ENCODE measurements at places on chromosomes 2 and 18. TPM values are rescaled to one million over a fixed set of nuclear protein-coding genes. Genes with fewer than 3 reads are reported as not detected.

Gene PROM2
- 2.7 TPM for total RNA-seq

- peaks cover 31% of the 10 kb centered on the region for H3K4me1 ChIP-seq
- H3K4me3 ChIP-seq, result no peak overlapping the region
Measured at GRCh38 chr18:52342456-52342855, 2.5 kb downstream of the DCC start.

Gene GPR45
- total RNA-seq, result 0.30 TPM

Gene MLPH
- not detected for total RNA-seq

GRCh38 chr2:186017278-186017677, 278.7 kb downstream of the FSIP2 start:
- H3K4me1 ChIP-seq, result no peaks in the 10 kb centered on the region
- H3K27ac ChIP-seq, result no peak overlapping the region
- no peaks in the 10 kb centered on the region for H3K27me3 ChIP-seq

GRCh38 chr2:83826577-83826976, 632.5 kb downstream of the SUCLG1 start:
- no peak overlapping the region for H3K4me3 ChIP-seq
- no peaks in the 10 kb centered on the region for H3K4me1 ChIP-seq
- DNase-seq, result no peak
- H3K36me3 ChIP-seq, result no peaks in the 10 kb centered on the region
- H3K27ac ChIP-seq, result no peak overlapping the region
- H3K27me3 ChIP-seq, result no peaks in the 10 kb centered on the region

DNA sequence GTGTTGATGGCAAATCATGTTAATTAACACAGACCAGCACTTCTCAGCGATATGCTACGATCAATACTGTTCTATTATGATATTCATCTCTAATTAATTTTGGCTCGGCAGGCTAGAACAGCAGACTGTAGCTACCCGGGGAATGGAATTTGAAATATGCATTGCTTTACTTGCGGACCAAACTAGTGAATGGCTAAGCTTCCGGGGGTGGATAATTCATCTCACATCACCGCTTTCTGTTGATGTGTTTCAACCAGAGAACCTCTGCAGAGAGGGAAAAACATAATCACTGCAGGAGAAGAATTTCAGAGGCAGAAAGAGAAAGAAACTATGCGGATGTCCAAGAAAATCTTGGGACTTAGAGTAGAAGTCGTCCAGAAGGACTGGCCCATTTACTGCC, 490.9 kb downstream of the STK39 start:
- H3K4me1 ChIP-seq, result peaks cover 12% of the 10 kb centered on the region
- no peak overlapping the region for H3K4me3 ChIP-seq
- H3K27me3 ChIP-seq, result no peaks in the 10 kb centered on the region
- DNase-seq, result no peak
- H3K36me3 ChIP-seq, result no peaks in the 10 kb centered on the region

DNA sequence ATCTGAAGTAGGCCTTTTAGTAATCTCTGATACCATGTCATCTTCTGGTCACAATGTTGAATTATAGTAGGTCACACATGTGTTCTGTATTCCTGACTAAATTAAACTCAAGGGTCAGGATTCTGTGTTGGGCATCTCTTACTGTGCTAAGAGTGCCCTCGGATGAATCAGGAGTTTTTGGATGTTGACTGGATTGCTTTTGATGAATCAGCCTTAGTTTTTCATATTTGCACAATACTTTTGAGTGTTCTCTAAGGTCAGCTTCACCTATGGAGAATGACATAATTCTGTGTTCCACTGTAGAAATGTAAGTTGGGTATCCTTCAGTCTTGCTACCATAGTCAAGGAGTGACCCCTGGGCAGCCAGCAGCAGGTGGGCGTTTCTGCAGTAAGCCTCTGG, 190.1 kb downstream of the PTPRM start:
- no peak for DNase-seq
- no peak overlapping the region for H3K4me3 ChIP-seq
- no peaks in the 10 kb centered on the region for H3K36me3 ChIP-seq
- H3K4me1 ChIP-seq, result no peaks in the 10 kb centered on the region
- no peaks in the 10 kb centered on the region for H3K27me3 ChIP-seq

Gene TUBA3E
- not detected for total RNA-seq

Gene REG1A
- total RNA-seq, result not detected

DNA sequence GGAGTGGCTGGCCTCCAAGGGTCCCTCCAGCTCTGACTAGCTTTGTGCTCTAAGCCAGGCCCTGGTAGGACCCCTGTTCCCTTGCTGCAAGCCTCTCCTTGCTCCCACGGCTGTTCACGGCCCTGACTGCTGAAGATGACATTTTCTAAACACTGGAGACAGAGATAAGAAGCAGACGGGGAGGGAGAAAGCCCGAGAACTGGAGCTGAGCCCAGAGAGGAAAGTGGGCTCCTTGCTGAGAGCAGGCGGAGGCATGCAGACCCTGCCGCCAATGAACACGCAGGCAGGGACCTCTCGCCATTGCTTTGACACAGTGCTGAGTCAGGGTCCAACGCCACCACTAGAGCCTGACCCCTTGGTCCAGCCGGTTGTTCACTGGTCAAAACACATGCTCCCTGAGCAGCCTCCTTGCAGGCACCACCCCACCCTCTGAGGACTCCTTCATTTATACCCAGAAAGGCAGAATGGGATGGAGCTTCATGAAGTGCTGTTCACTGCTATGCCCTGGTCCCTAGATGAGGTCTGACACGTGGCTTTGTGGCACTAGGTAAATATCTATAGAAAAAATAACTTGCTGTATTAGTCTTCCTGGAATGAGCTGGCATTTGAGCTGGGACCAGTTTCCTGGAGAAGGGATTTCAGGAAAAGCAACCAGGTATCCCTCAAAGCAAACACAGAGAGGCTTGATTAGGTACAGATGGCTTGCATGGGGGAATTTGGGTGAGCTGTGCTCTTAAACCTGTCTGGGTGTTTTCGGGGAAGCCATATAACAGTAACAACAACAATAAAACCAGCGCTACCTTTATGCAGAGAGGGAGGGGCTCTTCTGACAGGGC, 65.7 kb downstream of the MCFD2 start:
- H3K27ac ChIP-seq, result no peak overlapping the region
- peaks cover 22% of the 10 kb centered on the region for H3K4me1 ChIP-seq
- DNase-seq, result no peak
- H3K4me3 ChIP-seq, result no peak overlapping the region
- no peaks in the 10 kb centered on the region for H3K27me3 ChIP-seq

DNA sequence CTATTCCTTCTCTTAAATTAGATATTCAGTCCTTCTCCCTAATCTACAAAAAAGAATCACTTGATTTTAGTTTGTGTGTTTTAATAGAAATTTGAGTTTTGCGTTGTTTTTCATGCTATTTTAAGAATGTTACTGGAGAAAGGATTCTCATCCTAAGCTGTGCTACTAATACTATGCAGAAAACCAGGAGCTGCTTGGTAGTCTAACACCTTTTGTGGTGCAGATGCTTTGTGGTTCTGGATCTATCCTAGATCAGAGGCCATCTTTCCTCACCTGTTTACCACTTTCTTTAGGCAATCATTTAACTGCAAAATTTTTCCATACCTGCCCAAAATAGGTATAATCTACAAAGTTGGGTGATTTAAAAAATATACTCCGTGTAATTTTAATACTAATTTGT, 823.6 kb downstream of the CPS1 start:
- H3K27ac ChIP-seq, result no peak overlapping the region
- no peak overlapping the region for H3K4me3 ChIP-seq
- no peaks in the 10 kb centered on the region for H3K36me3 ChIP-seq
- no peaks in the 10 kb centered on the region for H3K4me1 ChIP-seq
- no peaks in the 10 kb centered on the region for H3K27me3 ChIP-seq

DNA sequence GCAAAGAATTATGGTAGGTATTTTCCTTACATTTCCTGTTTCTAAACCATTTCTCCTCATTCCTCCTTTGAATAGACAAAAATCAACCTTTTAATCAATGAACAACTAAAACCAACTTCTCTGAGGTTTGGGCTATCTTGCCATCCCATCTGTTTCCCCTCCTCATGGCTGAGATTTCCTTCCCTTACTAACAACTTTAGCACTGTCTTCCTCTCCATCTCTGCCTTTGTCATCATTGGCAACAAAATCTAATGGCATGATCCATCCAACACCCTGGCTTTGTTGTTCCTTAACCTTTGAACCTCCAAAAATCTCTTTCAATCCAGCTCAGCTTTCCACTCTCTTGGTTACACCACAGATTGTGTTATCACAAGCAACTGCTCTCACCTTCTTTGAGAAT, 95.3 kb upstream of the FAM136A start:
- no peak overlapping the region for H3K4me3 ChIP-seq
- no peak for DNase-seq
- H3K27ac ChIP-seq, result no peak overlapping the region

Gene SCN1A
- total RNA-seq, result 8.6 TPM

DNA sequence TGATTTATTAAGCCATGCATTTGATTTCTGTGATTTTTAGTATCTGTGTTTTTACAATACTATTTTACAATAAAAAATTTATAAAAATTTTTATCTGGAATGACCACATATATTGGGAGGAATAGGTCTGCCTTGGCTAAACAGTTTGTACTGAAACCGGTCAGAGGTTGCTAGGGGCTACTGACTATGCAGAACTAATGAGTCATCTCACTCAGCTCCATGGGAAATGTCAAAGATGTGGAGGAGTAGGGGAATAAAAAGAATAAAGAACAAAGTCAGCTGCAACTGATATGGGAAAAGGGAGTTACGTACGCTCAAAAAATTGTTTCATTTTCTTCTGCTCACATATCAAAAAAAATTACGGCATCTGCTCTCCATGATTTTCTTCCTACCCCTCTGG, 8.6 kb upstream of the TMEM163 start:
- H3K27ac ChIP-seq, result no peak overlapping the region
- no peak for DNase-seq
- H3K4me1 ChIP-seq, result no peaks in the 10 kb centered on the region
- H3K27me3 ChIP-seq, result peaks cover 7% of the 10 kb centered on the region

Gene CENPO
- total RNA-seq, result 69.7 TPM

DNA sequence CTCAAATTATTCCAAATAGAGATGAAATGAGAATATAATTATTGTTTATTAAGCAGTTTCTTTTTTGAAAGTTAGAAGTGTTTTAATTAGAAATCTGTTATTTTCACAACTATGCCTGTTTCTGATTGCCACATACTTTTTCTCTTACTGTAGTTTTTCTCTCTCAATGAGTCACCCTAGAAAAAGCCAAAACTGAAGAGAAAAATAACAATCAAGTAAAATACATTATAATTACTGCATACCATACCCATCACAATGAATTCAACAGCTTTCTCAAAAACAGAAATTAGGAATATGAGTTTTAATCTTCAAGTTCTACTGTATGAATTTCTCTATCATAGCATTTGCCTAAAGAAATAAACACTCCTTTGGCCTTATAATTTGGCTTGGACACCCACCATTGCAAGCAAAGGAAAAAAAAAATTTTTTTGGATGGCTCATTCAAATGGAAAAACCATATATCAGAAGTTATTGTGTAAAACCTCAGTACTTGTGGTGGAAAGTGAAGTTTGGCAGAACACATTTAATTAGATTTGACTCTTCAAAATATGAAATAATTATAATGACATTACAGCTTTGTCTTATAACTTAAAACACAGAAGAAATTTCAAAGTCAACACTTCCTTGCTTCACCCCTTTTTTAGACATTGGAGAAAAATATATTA, 138.5 kb downstream of the DYM start:
- no peak overlapping the region for H3K4me3 ChIP-seq
- H3K4me1 ChIP-seq, result no peaks in the 10 kb centered on the region
- H3K27me3 ChIP-seq, result no peaks in the 10 kb centered on the region
- no peak overlapping the region for H3K27ac ChIP-seq

- no peaks in the 10 kb centered on the region for H3K36me3 ChIP-seq
- H3K27me3 ChIP-seq, result no peaks in the 10 kb centered on the region
- H3K27ac ChIP-seq, result no peak overlapping the region
- DNase-seq, result no peak
Measured at GRCh38 chr18:55658598-55658997, 70.6 kb upstream of the TCF4 start.

- H3K27me3 ChIP-seq, result no peaks in the 10 kb centered on the region
- H3K27ac ChIP-seq, result no peak overlapping the region
- H3K4me3 ChIP-seq, result no peak overlapping the region
- H3K4me1 ChIP-seq, result peaks cover 1% of the 10 kb centered on the region
- no peak for DNase-seq
- no peaks in the 10 kb centered on the region for H3K36me3 ChIP-seq
Measured at GRCh38 chr18:11224153-11224552, 74.8 kb upstream of the PIEZO2 start.

Gene PLGLB1
- total RNA-seq, result 4.6 TPM

- no peaks in the 10 kb centered on the region for H3K4me1 ChIP-seq
- H3K4me3 ChIP-seq, result no peak overlapping the region
- no peaks in the 10 kb centered on the region for H3K27me3 ChIP-seq
- no peak overlapping the region for H3K27ac ChIP-seq
- DNase-seq, result no peak
Measured at GRCh38 chr2:11430729-11431128, 35.2 kb downstream of the E2F6 start.

DNA sequence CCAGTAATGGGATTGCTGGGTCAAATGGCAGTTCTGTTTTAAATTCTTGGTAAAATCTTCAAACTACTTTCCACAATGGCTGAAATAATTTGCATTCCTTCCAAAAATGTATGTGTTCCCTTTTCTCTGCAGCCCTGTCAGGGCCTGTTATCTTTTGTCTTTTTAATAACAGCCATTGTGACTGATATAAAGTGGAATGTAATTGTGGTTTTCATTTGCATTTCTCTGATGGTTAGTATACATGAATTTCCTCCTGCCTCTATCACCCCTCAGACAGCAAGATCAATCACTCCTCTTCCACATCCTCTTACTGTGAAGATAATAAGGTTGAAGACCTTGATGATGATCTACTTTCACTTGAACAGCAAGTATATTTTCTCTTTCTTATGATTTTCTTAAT, 304.8 kb upstream of the FSIP2 start:
- DNase-seq, result no peak
- H3K27ac ChIP-seq, result no peak overlapping the region
- H3K4me3 ChIP-seq, result no peak overlapping the region
- H3K27me3 ChIP-seq, result no peaks in the 10 kb centered on the region
- peaks cover 15% of the 10 kb centered on the region for H3K36me3 ChIP-seq

Gene SP140
- total RNA-seq, result not detected
